ENCODE measurements at places on chromosomes 7 and 10.

DNA sequence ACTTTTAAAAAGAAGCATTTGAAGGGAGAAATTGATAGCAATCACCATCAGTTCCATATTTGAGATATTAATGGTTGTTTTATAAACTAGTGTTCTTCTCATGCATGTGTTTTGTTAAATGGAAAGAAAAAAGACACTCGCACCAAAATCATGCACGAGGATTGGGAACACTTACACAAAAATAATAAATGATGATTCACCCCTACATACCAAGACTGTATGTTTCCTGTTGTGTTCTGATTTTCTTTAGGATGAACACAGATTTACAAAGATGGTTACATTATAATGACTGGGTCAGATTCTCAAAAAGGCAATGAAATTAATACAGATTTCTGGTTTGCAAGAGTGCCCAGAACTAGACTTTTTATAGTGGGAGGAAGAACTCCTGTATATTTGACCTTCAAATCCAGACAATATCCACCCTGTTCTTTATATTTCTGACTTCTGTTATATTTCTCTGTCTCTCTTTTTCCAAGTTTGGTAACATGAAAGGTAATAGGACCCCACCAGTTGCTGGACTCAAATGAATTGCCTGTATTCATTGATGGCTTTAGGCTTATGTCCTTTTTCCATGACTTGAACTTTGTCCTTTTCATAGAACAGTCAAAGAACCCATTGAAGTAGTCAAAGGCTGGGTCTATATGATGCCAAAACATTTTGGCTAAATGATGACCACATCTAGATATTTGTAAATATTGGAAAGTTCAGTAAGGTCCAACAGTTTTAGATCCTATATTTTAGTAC, 54.4 kb downstream of the SEMA3A start:
- peak; percentile 53 for DNase-seq

DNA sequence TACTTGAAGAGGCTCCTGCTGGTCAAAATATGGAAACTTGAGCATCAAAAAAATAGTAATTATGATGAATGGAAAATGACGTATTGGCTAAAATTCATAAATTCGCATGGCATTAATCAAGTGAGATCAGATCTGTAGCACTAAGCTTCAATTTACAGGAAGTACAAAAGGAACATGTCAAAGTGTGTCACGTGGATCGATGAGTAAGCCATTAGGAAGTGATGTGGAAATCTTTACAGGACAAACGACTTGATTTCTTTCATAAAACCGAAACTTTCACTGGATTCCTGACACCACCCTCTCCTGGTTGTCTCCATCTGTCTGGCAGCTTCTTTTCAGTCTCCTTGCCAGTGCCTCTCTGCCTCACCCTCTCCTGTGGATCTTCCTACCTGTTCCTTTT, 25.8 kb downstream of the AKR1C8 start:
- no peak for DNase-seq

DNA sequence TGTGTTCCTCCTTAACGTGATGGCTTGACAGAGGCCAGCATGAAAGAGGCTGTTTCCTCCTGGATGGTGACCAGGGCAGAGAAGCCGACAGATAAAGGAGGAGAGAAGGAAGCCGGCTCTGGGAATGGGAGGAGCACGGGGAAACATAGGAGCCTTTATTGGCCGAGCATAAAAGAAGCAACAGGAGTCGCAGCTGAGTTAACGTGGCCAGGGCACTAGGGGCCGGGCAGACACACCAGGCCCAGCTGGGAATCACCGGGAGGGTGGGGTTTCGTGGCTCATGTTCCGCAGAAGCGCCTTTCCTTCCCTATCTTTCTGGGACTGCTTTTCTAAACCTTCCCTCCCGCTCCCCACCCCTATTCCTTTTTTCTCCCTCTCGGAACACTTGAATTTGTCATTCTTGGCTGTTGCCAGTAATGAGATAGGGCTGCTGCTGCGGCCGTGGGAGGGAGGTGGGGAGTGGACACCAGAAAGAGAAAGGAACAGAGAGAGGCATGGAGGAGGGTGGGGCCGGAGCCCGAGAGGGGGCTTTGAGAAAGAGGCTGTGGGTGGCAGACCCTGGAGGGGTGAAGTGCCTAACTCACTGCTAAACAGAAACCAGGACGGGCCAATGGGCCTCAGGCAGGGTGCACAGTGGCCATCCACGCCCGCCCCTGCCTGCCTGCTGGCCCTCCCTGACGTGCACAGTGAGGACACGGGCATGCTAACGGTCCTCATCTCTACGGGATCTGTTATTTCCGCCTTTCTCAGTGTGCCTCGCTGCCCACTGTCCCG, 65.2 kb downstream of the COL13A1 start:
- peak; percentile 77 for DNase-seq

- no peak for DNase-seq
Measured at GRCh38 chr7:158278745-158279320, 308.8 kb downstream of the PTPRN2 start.

- no peak for DNase-seq
Measured at GRCh38 chr7:148212731-148213130, 377.8 kb upstream of the C7orf33 start.

DNA sequence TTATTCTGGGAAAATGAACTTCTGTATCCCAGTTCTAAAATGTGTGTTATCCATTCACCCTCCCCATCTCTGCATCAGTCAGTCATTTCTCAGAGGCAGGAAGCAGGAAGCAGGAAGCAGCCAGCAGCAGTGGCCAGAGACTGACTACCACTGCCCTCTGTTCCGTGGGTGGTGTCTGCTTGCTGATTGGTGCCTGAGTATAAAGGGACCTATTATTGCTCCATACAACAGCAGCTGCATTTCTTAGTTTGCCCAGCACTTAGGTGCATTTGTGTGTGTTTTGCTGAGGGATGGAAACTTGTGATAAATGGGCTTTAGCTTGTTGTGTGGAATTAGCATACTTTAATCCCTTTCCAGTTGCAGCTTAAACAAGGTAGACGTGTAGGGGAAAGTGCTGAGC, 582.2 kb downstream of the SORCS1 start:
- peak; percentile 29 for DNase-seq

- DNase-seq = no peak
Measured at GRCh38 chr10:77661674-77662073, 24.1 kb upstream of the KCNMA1 start.

DNA sequence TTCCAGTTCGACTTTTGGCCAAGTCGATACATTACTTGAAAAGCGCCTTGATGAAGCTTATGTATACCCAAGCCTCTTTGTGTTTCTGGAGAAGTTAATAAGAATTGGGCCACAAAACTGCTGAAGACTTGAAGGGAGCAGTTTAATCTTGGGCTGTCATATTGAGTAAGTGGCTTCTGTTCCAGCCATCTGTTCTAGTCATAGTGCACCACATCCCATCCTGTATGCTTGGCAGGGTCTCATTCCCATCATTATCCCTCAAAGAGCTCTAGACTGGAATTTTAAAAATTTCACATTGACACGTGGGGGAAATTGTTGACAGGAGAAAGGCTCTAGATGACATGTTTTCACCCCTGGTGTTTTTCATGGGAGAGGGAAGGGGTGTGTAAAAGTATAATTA, 196.6 kb upstream of the PLPP4 start:
- DNase-seq = no peak

DNA sequence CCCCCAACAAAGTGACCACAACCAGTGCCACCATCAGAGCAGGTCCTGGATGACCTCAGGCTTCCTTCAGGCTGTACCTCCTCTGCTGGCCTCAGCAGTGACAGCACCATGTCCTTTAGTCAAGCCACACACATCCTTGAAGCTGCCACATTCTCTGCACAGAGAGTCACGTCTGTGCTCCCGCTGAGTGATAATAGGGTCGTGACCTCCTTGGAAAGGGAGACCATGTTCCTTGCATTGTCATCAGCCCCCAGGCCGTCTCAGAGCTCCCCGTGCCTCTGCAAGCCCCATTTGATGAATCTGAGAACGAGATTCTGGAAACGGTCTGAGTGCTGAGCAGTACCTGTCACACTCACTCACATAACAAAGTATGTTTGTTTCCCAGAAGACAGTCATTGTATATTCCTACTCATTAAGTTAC, 106.5 kb upstream of the PRR15 start:
- DNase-seq = peak; percentile 9

DNA sequence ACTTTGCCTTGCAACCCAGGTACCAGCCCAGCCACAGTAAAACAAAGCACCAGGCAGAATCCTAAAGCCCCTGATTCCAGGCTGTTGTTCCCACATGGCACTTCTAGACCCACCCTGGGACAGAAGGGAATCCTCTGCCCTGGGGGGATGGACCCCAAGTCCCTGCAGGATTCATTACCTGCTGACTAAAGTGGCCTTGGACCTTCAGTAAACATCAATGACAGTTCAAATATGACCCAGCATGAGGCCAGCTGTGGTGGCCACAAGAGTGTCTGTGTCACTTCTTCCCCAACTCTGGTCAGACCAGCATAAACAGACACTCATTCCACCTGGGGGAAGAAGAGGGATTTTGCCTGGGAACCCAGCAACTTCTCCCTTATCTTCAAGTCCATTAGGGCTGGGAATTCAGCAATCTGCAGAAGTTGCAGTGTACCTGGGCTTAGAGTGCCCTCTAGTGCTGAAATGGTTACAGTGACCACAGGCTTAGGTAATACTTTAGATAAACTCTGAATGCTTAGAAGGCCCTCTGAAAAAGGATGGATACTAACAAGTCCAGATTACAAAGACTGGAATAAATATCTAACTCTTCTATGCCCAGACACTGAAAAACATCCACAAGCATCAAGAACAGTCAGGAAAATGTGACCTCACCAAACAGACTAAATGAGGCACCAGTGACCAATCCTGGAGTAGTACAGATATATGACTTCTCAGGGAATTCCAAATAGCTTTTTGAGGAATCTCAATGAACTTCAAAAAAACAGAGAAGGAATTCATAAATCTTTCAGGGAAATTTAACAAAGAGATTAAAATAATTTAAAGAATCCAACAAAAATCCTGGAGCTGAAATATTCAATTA, 108.5 kb upstream of the TMEM168 start:
- peak; percentile 64 for DNase-seq

DNA sequence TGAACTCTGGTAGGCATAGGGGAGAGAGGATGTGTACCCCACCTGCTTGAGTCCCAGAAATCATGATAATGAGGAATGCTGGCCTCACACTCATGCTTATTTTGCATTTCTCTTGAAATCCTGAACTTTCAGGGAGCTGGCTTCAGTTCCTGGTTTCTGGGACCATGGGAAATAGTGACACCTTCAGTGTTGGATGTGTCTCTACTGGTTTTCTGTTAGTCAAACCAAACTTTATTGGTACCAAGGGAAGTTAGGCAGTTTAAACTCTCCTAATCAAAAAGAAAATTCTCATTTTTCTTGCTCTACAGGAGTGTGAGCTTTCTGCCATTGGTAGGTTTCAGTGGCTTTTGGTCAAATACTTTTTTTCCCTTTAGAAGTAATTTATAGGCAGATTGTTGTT, 11.8 kb upstream of the PCGF5 start:
- DNase-seq = no peak

GRCh38 chr10:4568731-4569130, 257.3 kb upstream of the AKR1E2 start:
- DNase-seq = no peak

- DNase-seq = no peak
Measured at GRCh38 chr7:50695026-50695425, 87.7 kb downstream of the GRB10 start.

DNA sequence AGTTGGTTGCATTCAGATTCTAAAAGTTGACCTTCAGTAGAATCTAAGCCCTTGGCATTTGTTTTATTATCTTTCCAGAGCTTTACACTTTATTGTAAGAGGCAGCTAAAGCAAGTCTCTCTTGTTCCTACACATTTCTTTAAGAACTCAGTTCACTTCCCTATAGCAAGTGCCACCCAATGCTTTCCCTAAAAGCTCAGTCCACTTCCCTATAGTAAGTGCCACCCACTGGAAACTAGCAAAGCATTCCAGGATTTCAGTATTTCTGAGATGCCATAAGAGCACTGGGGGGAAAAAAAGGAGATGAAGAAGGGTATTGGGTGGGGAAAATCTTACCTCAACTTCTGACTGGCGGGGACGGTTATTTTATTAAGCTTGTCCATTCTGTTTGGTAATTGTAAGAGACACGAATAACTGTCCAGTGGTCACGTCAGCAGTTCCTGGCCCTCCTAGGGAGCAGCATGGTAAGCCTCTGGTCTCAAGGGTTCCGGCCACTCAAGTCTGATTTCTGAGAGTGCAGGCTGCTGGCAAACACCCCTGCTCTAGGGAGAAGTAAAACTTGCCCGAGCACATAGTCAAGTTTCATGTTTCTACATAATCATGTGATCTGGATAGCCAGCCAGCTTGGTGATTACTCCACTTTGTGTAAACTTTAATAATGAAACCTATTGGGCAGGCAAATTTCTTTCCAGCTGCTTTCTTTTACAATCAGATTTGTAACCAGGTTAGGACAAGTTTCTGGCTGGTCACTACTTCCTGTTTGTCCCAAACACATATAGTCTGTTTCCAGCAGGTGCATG, at the start of gene BLNK:
TSS of gene BLNK (minus strand) at position 554 of the 800 bp plus-strand sequence. CDS start at position 383, 171 bp downstream.
- DNase-seq = no peak

DNA sequence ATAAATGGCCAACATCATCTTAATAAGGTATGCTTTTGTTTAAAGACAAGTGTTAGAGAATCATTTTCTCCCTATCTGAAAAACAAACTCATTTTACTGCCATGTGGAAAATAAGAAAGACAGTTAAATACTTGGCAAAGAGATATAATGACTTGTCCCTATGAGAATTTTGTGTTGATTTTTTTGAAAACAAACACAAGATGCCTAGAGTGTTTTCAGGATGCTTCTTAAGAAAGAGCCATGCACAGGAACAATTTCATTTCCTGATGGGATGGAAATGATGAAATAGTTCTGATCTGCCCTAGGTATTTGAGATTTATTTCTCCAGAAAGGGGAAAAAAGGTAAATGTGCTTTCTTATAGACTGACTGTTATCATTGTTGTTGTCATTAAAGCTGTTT, 237.5 kb upstream of the GNAI1 start:
- DNase-seq = no peak

DNA sequence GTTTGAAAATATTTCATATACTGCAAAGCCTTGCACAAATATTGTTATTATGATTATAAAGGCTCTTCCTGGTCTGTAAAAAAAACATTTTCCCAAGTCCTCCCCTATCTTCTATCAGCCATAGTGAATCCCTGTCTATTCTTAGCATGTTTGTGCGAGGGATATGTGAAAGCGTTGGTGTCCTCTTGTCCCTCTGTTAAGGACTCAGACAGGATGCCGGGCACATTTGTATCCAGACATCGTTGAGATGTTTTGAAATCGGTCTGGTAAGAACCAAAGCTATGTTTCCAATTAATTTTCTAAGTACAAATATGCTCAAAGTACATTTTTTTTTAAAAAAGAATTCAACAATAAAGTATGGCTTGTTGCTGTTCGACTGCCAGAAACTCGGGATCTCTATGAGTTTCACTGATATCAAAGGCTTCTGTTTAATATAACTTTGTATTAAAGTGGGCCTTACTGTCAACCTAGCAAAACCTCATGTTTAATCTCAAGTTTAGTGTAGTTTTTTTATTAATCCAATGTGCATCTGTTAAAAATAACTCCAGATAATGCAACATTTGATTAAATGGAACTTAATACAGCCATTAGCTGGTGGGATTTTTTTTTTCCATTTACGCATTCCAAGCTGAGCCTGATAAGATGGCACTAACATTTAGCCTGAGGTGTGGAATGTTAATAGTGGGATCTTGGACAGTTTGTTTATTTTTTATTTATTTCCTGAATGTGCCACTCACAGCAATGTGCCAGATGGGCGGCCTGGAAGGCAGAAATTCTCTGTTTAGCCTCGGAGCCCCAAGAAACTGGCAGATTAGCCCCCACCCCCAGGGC, 754.3 kb downstream of the LRMDA start:
- peak; percentile 13 for DNase-seq
